ENCODE measurements at places on chromosomes 3 and 15. TPM values are rescaled to one million over a fixed set of nuclear protein-coding genes. Genes with fewer than 3 reads are reported as not detected.

QTRT2 gene
- polyA plus RNA-seq = 8.3 TPM

CCDC39 gene
- not detected for polyA plus RNA-seq

CNTN6 gene
- not detected for polyA plus RNA-seq

NRROS gene
- not detected for polyA plus RNA-seq

SLC28A1 gene
- polyA plus RNA-seq = not detected

LTK gene
- not detected for polyA plus RNA-seq

ZNF660 gene
- polyA plus RNA-seq = 0.54 TPM

TLR9 gene
- polyA plus RNA-seq = 0.11 TPM

TMEM212 gene
- not detected for polyA plus RNA-seq

HTR3E gene
- not detected for polyA plus RNA-seq

CCNDBP1 gene
- 100 TPM for polyA plus RNA-seq

SLC2A2 gene
- not detected for polyA plus RNA-seq

SAXO2 gene
- polyA plus RNA-seq = 2.0 TPM

LRRC34 gene
- polyA plus RNA-seq = 5.9 TPM

PAQR5 gene
- 5.5 TPM for polyA plus RNA-seq

LPP gene
- 61.7 TPM for polyA plus RNA-seq

GRCh38 chr3:58355179-58355578 lies 22.5 kb downstream of the PXK start:
- no peak for DNase-seq

DNA sequence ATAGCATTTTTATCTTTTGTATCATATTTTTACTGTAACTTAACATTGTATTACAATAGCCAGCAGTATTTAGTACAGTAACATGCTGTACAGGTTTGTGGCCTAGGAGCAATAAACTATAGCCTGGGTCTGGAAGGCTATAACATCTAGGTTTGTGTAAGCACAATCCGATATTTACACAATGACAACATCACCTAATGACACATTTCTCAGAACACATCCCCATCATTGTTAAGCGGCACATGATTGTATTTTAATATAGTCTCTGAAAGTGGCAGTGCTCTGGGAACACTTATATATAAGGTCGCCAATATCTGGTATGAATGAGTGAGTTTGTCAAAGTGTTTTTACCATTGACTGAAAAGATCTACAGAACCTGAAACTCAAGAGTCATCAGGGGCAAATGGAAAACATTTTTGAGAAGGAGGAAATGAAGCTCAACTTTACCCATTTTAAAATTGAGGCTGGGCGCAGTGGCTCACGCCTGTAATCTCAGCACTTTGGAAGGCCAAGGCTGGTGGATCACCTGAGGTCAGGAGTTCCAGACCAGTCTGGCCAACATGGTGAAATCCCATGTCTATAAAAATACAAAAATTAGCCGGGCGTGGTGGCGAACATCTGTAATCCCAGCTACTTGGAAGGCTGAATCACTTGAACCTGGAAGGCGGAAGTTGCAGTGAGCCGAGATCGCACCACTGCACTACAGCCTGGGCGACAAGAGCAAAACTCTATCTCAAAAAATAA lies 38.8 kb upstream of the TNFSF10 start:
- no peak for DNase-seq

- no peak for DNase-seq
These were observed 921.9 kb downstream of the SQOR start for GRCh38 chr15:46556559-46557379.

- no peak for DNase-seq
These were observed 404.5 kb downstream of the OCA2 start for GRCh38 chr15:27694506-27695087.

GRCh38 chr3:113516115-113516505 lies 1.2 kb upstream of the SPICE1 start:
- peak; percentile 5 for DNase-seq

GRCh38 chr15:72771329-72771725 lies 12.2 kb downstream of the ADPGK start:
- no peak for DNase-seq

GRCh38 chr3:45318689-45319088 lies 69.7 kb upstream of the LARS2 start:
- DNase-seq = no peak

GRCh38 chr15:78368651-78369050 lies 28.5 kb downstream of the CRABP1 start:
- no peak for DNase-seq

- peak; percentile 27 for DNase-seq
These were observed 190.3 kb downstream of the OPA1 start for GRCh38 chr3:193783166-193783896.

GRCh38 chr15:74904190-74904805 lies 2.4 kb downstream of the FAM219B start:
- no peak for DNase-seq

GRCh38 chr3:194622621-194623340 lies 10.4 kb downstream of the TMEM44 start:
- no peak for DNase-seq

- DNase-seq = peak; percentile 76
These were observed 40.7 kb downstream of the LDHAL6B start for GRCh38 chr15:59247364-59247763.

GRCh38 chr15:55694652-55695150 lies 48.3 kb downstream of the PRTG start:
- no peak for DNase-seq

DNA sequence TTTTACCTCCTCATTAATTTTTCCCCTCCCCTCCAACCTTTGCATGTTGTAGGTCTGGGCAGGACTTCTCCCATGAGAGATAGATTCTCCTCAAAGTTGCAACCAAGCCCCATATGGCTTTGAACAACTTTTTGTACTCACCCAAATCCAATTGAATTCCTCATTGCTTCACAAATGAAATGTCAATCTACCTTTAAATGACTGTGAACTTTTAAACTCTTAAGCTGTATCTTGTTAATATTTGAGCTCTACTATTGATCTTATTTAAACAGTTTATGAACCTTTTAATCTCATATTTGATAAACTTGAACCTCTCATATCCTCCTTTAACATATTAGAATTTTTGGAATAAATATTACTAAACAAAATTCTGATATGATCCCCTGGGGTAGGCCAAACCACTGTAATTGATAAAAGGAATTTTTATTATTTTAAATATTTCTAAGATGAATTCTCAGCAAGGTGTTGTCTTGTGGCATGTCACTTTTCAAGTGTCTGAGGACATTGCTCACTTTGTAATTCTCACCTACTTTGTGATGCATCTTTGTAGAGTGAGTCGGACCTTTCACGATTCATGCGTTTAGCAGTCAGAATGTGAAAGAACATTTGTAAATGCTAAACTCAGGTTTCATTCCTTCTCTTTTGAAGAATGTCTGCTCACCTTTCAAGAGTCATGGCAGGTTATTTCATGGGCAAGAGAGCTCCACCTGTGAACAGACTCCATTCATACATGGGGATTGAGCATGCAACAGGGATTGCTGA lies 23.4 kb upstream of the GREM1 start:
- DNase-seq = no peak

- DNase-seq = peak; percentile 58
These were observed 133.6 kb downstream of the TPRG1 start for GRCh38 chr3:189305412-189305811.

- DNase-seq = no peak
These were observed 56.8 kb downstream of the CCR4 start for GRCh38 chr3:33008282-33008681.

- no peak for DNase-seq
These were observed 130.0 kb downstream of the FBN1 start for GRCh38 chr15:48515500-48515899.

DNA sequence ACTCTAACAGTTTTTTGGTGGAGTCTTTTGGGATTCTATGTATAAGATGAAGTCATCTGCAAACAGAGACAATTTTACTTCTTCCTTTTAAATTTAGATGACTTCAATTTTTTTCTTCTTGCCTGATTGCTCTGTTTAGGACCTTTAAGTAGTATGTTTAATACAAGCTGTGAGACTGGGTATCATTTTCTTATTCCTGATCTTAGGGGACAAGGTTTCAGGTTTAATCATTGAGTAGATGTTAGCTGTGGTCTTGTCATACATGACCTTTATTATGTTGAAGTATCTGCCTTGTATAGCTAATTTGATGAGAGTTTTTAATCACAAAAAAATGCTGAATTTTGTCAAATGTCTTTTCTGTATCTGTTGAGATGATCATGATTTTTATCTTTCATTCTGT lies 20.6 kb downstream of the GRM2 start:
- DNase-seq = no peak

GRCh38 chr3:184002469-184002868 lies 15.2 kb downstream of the ABCC5 start:
- no peak for DNase-seq

GRCh38 chr3:172287937-172288477 lies 160.2 kb downstream of the GHSR start:
- no peak for DNase-seq

DNA sequence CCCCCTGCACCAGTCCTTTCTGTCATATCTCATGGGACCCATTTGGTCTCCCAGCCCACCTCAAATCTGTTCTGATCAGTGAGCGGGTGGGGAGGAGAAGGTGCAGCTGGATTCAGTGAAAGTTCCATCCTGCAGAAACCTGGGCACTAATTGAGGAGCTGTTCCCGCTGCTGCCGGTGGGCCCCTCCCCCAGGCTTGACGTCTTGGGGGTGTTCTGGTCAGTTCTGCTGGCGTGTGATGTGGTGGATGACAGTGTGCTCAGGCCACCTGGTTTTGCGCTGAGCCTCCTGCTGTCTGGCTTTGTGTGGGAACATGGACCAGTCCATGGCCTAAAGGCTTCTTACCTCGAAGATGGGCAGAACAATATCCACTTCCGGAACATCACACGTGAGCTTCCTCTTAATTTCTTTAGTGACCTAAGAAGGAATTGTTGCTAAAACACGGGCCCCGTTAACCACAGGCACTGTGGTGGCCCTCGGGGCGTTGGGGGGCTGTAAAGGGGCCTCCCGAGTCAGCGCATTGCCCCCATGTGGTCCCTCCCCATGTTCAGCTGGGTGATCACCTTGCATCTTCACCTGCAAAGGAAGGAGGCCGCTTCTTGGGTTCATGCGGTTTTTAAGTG lies 59.7 kb downstream of the RGMA start:
- DNase-seq = peak; percentile 23

DNA sequence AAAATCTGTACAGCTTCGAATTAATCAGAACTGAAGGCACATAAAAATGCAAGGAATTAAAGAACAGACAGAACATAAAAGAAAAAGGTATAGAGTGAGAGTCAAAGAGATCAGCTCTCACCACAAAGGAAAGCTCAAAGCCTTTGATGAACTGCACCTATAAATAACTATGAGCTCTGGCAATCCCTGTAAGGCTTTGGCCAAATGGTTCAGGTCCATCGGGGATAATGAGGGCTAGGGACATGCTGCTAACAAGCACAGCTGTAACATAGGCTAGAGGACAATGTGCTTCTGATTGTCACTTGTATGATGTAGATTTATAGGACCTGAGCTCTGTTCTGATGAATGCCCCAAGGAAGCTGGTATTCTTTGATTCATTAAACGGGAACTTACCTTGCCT lies 113.9 kb upstream of the MRPL3 start:
- no peak for DNase-seq

- peak; percentile 98 for DNase-seq
These were observed 195.1 kb upstream of the ICE2 start for GRCh38 chr15:60673918-60674558.

GRCh38 chr15:82571722-82572222 lies 31.5 kb upstream of the RPS17 start:
- DNase-seq = peak; percentile 94

DNA sequence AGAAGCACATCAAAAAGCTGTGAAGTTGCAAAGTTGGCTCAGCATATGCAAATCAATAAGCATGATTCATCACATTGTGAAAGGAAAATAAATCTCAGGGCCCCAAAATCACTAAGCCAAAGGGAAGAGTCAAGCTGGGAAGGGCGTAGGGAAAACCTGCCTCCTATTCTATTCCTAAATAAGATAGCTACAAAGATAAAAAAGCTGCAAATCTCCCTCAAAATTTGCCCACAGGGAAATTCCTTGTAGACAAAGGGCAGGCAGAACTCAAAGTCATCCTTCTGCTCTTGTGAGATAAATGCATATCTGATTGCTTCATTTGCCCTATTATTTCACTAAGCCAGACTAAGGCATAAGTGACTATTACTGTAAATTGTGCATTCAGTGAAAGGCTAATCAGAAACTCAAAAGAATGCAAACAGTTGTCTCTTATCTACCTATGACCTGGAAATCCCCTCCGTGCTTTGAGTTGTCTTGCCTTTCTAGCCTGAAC lies 30.5 kb upstream of the CCNL1 start:
- no peak for DNase-seq

- DNase-seq = no peak
These were observed 125.1 kb upstream of the SLC25A36 start for GRCh38 chr3:140816372-140817195.

DNA sequence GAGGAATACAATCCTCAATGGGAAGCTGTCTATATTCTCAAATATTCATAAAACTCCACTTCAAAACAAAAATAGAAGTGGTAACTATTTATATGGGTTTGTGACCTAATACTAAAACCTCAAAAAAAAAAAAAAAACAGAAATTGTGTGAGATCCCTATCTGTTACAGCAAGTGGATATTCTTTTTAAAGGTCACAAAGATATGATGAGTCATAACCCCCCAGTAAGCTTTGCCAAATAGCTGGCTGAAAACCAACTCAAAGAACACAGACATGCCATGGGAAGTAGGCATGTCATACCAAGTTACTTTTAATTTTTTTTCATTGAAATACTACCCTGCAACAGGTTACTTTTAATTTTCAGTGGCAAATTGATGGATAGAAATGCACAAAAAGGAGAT lies 62.5 kb downstream of the CBLB start:
- DNase-seq = peak; percentile 72

DNA sequence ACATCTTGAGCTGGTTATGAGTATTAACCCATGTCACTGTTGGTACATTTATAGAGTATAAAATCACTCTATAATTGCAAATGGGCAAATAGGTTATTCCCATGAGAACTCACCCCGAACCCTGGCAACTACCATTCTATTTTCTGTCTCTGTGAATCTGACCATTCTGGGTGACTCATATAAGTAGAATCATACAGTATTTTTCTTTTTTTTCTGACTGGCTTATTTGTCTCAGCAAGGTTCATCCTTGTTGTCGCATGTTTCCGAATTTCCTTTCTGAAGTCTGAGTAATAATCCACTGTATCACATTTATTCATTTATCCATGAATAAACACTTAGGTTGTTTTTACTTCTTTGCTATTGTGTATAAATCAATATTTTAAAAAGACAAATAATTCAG lies 59.9 kb upstream of the CHRM5 start:
- DNase-seq = peak; percentile 81

- DNase-seq = peak; percentile 83
These were observed 16.9 kb upstream of the CFAP161 start for GRCh38 chr15:81117136-81117535.

- peak; percentile 5 for DNase-seq
These were observed 28.9 kb downstream of the PDCD10 start for GRCh38 chr3:167705840-167706239.

- no peak for DNase-seq
These were observed 28.4 kb upstream of the ADAMTS9 start for GRCh38 chr3:64716110-64716710.

DNA sequence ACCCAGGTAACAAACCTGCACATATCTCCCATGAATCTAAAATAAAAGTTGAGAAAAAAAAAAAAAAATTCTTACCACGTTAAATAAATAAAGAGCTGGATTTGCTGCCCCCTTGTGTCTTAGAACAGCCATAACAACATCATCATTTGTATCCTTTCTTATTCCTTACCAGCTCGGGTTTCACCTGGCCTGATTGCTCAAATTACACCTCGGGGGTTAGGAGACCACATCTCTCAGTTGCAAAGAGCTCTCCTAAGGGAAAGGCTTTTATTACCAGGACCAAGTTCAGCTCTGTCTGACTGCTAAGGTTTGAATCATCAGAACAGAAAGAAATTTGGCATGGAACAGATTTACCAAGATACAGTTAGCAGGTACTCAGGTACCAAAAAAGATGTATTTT lies 25.8 kb upstream of the RPL39L start:
- DNase-seq = peak; percentile 67

Data from GM23248 (cell line).